HCT116 (cell line): ENCODE measurements at places on chromosomes 5 and 9.

DNA sequence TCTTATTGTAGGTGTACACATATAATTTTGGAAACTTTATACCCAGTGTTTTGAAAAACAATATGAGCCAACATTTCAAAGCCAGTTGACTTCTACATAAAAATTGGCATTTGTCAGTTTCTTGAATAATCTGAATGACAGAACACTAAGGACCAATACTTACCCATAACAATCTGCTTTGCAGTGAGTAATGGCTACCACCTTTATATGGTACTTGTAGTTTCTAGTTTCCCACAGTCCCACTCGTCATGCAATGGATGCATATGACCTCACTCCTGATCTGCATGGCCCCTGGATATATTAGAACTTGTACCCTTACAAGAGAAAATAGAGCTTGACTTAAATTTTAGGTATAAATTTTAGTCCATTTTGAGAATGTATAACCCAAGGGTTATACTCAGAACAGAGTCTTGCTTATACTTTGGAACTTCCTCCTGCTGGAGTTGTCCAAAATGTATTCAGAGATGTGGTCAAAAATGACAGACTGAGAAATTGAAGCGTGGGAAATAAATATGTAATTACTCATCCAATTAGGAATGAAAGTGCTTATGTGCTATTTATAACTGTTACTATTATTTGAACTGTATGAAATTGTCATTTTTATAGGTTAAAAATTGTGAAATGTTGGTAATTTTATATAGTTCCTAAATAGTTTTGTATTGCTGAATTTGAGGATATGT lies 19.5 kb downstream of the XRCC4 start:
- DNase-seq = no peak

GRCh38 chr5:33223563-33224284 lies 217.0 kb upstream of the TARS1 start:
- DNase-seq = no peak

DNA sequence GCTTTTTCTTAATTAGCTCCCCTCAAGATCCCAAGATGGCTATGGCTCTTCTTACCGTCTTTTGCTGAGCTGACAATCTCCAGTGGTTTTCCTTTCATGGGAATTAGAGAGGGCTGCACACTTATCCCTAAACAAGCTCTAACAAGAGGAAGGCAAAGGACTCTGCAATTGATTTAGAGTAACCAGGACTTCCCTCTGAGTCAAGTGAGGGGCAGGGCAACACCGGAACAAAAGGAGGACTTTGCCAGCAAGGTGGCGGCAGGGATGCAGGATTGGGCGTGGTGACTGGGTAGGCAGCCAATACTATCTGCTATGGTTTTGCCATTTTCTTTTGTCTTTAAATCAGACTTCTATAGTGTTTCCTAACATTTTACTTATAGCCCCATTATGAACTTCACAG lies 9.8 kb downstream of the SLC44A1 start:
- no peak for DNase-seq

DNA sequence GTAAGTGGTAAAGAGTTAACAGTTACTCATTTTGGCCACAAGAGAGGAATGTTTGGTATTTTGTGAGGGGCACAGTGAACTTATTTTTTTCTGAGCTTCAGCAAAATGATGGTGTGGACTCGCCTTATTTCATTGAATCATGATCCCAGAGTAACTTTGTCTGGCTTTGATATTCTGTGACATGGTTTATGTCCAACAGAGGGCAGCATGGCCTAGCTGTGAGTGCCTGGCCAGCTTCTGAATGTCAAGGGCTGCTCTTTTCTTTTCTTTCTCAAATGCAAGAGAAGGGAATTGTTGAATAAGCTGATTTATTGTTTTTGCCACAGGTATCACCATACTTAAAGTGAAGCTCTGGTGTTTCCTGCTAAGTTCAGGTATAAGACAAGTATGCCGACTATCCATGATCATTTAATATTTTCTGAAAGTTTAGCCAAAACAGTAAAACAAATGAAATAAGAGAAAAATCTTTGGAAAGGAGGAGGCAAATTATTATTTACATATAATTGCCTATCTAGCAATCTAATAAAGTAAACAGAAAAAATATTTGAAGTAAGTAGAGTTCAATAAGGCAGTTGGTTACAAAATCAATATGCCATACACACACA lies 31.7 kb downstream of the MRPL22 start:
- peak; percentile 35 for DNase-seq

- no peak for DNase-seq
These were observed 21.8 kb upstream of the RLN1 start for GRCh38 chr9:5361326-5362010.

DNA sequence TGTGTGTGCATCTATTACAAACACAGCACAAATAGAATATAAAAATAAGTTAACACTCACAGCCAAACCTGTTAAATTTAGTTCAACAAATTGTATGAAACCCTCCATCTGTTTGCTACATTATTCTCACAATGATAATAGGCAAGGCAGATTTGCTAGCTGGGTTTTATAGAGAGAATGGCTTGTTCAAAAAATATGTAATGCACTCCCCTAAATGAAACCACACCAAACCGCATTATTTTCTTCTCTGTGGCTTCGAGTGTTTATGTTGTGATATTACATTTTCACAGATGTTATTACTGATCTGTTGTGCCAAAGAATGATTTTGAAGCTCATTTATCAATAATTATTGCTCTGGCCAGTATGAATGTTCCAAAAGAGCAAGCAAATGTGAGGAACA lies 92.9 kb downstream of the SPATA31D1 start:
- no peak for DNase-seq

GRCh38 chr5:96565582-96566265 lies 96.5 kb upstream of the CAST start:
- DNase-seq = no peak

- no peak for DNase-seq
These were observed 23.1 kb downstream of the POLR1E start for GRCh38 chr9:37508834-37509206.

DNA sequence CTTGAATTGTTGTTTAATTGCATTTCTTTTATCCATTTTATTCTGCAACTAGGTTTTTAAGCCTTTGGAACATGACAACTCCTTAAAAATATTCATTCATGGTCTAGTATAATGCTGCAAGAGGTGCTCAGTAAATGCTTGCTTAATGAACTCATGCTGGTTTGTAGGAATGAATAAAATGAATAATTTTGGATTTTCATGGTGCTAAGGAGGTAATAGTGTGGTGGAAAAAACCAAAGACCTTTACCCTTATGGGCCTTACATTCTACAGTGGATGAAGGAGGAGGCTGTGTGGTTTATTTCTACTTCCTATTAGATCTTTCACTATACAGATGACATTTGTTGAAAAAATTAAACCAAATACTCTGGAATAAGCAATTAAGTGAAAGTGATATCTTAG lies 43.4 kb downstream of the LRRTM2 start:
- no peak for DNase-seq

GRCh38 chr5:73490088-73490487 lies 8.2 kb upstream of the BTF3 start:
- DNase-seq = no peak

GRCh38 chr5:36027711-36028110 lies 36.5 kb upstream of the UGT3A1 start:
- no peak for DNase-seq

DNA sequence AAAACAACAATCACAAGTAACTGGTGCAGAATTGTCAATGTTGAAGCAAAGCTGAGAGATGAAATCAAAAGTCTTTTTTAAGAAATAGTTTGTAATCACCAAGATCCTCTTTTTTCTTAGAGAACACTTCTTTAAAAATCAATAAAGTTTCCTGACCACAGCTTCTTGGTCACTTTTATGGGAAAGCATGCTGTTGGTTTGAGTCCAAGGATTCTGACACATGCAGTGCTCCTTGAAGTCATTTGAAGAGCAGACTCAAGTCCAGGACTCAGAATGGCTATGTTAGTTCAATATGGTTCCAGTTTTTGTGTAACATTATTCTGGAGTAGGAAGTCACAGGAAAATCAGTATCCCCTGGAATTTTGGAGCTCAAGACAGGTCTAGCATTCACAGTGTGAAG lies 480.6 kb downstream of the NR2F1-AS1 start:
- peak; percentile 37 for DNase-seq

- DNase-seq = no peak
These were observed 40.6 kb downstream of the TSPAN17 start for GRCh38 chr5:176687881-176688280.

GRCh38 chr5:167573370-167574127 lies 717.9 kb upstream of the WWC1 start:
- DNase-seq = no peak

DNA sequence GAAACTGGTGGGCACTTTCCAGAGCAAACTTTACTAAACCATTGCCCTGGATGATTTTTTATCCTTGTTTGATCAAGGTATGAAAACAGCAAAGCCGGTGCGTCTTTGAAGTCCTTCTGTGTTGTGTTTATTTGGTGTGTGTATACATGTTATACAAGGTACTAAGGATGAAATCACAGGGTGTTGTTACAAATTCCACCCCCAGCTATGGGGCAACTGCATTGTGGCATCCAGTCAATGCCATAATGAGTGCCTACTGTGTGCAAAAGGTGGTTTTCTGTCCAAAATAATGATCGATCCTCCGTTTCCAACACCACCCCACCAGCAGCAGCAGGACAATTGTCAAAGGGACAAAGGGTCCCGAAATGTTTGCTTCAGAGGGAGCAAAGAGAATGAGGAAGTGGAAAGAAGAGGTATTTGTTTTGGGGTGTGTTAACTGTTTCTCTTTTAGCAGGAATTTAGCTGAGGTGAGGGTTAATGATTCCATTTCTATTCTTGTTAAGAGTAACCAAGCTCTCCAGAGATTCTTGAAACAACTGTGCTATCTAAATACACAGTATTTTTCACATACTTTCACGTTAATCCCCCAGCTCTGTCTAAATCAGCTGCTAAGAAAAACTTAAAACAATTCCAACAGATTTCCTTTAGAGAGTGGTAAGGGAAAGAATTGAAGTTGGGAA lies 568.7 kb upstream of the KLF4 start:
- DNase-seq = no peak

GRCh38 chr5:50984640-50985039 lies 318.2 kb downstream of the PARP8 start:
- DNase-seq = no peak
